ENCODE measurements at places on chromosomes 6 and 20. TPM values are rescaled to one million over a fixed set of nuclear protein-coding genes. Genes with fewer than 3 reads are reported as not detected.

The MATN4 gene
- total RNA-seq = 1.5 TPM

The ETV7 gene
- 0.54 TPM for total RNA-seq

The C20orf144 gene
- 0.26 TPM for total RNA-seq

The MAP7 gene
- total RNA-seq = 1.1 TPM

The DUSP15 gene
- not detected for total RNA-seq

The CRISP3 gene
- not detected for total RNA-seq

The HLA-DRB1 gene
- 14.2 TPM for total RNA-seq

The RIPOR3 gene
- not detected for total RNA-seq

The ULBP3 gene
- 0.57 TPM for total RNA-seq

The SYS1 gene
- 24.4 TPM for total RNA-seq

DNA sequence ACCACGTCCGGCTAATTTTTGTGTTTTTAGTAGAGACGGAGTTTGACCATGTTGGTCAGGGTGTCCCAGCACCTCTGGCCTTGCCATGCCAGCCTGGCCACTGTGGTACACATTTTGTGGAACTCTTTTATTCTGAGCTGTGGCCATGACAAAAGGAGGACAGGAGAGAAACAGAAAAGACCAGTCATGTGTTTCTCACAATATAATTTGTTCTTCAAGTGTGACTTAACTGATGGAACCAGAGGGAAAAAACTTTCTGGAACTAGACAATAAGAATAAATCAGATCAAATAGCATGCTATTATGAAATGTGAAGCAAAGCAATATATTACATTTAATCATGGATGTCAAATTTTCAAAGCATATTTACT lies 4.2 kb upstream of the RNASET2 start:
- no peak overlapping the region for H3K4me3 ChIP-seq
- no peak for DNase-seq
- peak overlapping the region; percentile 98 for H3K27ac ChIP-seq

DNA sequence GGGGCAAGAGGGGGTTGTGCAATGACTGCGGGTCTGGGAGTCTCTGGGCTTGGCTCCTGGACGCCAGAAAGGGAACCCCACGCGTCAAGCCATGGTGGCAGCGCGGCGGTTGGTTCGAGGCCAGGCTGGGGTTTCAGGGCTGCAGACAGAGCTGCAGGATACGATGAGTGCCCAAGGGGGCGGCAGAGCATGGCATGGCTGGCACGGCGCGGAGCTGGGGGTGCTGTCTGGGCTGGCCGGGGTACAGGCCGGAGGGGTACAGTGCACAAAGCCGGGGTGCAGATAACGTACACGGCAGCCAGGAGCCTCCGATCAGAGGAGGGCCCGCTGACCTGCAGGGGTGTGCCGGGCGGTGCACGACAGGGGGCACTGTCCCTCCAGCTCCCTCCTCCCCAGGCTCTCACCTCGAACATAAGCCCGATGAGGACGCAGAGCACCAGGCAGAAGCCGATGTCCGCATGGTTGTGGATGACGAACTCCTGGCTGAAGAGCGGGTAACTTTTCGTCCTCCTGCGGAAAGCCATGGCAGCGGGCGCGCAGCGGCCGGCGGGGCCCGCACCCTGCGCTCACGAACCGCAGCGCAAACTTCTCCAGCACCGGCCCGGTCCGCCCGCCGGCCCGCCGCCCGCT lies 353 bp downstream of the TRAM2 start:
- no peak for DNase-seq
- peak overlapping the region; percentile 81 for H3K4me3 ChIP-seq
- peaks cover 12% of the 10 kb centered on the region for H3K27me3 ChIP-seq

- H3K4me3 ChIP-seq = no peak overlapping the region
- H3K4me1 ChIP-seq = no peaks in the 10 kb centered on the region
- H3K27me3 ChIP-seq = peaks cover 50% of the 10 kb centered on the region
- no peak overlapping the region for H3K27ac ChIP-seq
- DNase-seq = no peak
- no peaks in the 10 kb centered on the region for H3K36me3 ChIP-seq
Measured at GRCh38 chr6:57040011-57040410, 6.5 kb upstream of the KIAA1586 start.

- peak overlapping the region; percentile 61 for H3K4me3 ChIP-seq
- DNase-seq = peak; percentile 74
- H3K36me3 ChIP-seq = no peaks in the 10 kb centered on the region
- H3K4me1 ChIP-seq = peaks cover 7% of the 10 kb centered on the region
- H3K27ac ChIP-seq = no peak overlapping the region
- peaks cover 22% of the 10 kb centered on the region for H3K27me3 ChIP-seq
Measured at GRCh38 chr6:31042806-31043205, 32.5 kb downstream of the MUC22 start.

DNA sequence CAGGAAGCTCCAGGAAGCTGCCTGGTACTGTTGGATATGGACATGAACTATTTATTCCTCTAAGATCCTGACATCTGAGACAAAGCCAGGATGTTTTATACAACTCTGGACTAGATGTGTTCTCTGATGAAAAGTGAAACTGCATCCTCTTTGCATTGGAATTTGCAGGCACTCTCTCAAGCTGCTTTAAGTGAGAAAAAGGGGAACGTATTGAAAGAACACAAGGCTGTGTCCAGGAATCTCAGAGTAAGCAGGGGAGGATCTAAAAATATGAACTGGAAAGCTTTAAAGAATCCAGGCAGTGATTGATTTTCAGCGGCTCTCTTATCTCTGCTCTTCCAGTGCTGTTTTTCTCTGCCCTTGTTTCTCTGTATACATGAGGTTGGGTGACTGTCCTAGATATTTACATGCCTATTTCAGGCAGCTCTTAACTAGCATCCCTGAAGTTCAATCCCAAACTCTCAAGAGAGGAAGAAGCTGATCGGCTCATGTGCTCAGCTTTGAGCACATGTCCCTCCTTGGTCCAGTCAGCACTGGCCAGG lies 193.8 kb downstream of the PLCB4 start:
- H3K36me3 ChIP-seq = no peaks in the 10 kb centered on the region
- DNase-seq = no peak
- no peaks in the 10 kb centered on the region for H3K27me3 ChIP-seq
- no peak overlapping the region for H3K4me3 ChIP-seq

DNA sequence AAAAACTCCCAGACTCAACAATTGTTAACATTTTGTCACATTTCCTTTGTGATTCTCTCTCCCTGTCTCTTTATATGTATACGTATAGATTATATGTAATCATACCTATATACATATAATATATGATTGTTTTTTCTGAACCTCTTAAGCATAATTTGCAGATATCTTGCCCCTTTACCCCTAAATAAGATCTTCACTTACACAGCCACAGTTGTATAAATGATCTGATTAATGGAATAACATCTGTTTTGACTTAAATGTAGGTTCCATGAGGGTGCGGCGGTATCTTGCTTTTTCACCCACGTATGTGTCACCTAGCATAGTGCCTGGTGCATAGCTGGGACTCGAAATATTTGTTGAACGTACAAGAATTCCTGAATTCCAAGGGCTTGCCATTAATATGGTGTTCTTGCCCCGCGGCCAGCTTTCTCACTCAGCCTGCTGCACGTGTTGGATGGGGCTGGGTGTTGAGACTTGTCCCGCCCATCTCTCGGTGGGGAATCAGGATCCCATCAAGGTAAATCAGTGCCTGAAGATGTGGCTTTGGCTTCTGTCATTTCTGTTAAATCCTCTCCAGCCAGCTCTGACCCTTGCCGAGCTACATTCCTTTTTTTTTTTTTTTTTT lies 10.4 kb upstream of the MANBAL start:
- peaks cover 5% of the 10 kb centered on the region for H3K27me3 ChIP-seq
- peaks cover 4% of the 10 kb centered on the region for H3K4me1 ChIP-seq
- H3K36me3 ChIP-seq = no peaks in the 10 kb centered on the region
- no peak overlapping the region for H3K4me3 ChIP-seq

GRCh38 chr6:73937805-73938204 lies 241.8 kb downstream of the CD109 start:
- H3K4me3 ChIP-seq = no peak overlapping the region
- peaks cover 3% of the 10 kb centered on the region for H3K27me3 ChIP-seq
- no peak overlapping the region for H3K27ac ChIP-seq
- no peak for DNase-seq
- no peaks in the 10 kb centered on the region for H3K36me3 ChIP-seq

- H3K4me3 ChIP-seq = no peak overlapping the region
- no peaks in the 10 kb centered on the region for H3K36me3 ChIP-seq
- H3K27me3 ChIP-seq = peaks cover 6% of the 10 kb centered on the region
- no peak for DNase-seq
- H3K27ac ChIP-seq = no peak overlapping the region
Measured at GRCh38 chr6:105097288-105097687, 82.5 kb downstream of the POPDC3 start.

DNA sequence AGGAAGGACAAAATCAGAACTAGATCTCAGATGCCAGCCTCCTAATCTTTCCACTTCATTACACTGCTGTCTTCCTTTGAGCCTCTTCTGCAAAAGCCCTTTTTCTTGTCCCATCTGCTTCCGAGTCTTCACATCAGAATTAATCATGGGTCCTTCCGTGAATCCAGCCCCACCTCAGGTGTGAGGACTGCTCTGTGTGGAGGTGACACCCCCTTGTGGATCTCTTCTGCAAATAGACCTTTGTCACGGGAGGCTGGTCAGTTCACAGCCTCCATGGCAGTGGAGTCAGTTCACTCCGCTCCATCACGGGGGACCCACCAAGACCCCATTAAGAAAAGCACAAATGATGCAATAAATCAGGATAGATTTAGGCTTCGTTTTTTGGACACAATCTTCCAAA lies 171.1 kb downstream of the ADAT2 start:
- H3K4me1 ChIP-seq = peaks cover 13% of the 10 kb centered on the region
- H3K36me3 ChIP-seq = no peaks in the 10 kb centered on the region
- no peak overlapping the region for H3K27ac ChIP-seq
- no peaks in the 10 kb centered on the region for H3K27me3 ChIP-seq
- DNase-seq = no peak

DNA sequence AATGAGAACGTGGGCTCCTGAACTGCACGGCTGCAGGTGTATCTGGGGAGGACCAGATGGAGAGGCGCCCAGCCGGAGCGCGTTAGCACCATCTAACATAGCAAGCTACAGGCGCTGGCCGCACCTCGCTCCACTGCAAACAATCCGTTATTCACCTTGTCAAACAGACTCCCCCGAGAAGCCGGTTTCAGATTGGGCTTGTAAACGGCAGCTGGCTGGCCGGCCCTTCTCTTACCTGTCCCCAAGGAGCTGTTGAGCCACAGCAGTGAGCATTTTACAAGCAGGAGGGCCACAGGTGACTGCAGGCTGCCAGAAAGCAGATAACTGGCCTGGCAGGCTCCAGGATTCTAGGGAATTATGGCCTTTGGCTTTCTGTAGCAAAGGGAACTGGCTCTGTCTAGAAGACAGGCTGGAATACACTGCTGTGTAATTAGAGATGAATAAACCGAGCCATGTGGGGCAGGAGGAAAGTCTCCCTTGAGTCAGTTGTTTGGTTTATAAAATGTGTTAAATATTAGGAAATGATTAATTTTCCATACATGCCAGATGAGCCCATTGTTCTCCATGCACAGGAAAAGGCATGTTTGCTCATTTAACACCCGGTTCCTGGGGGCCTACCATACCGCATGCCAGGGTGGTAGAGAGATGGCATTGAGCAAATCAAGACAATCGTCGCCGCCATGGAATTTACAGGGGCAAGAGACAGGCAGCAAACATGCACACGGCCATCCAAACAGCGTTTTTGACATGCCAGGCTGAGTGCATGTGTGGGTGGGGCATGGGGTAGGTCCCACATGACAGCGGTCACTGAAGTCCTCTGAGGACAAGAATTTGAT lies 159.3 kb downstream of the NFATC2 start:
- H3K27ac ChIP-seq = peak overlapping the region; percentile 67
- peaks cover 41% of the 10 kb centered on the region for H3K36me3 ChIP-seq
- DNase-seq = no peak

- no peaks in the 10 kb centered on the region for H3K4me1 ChIP-seq
- no peaks in the 10 kb centered on the region for H3K27me3 ChIP-seq
- no peak overlapping the region for H3K27ac ChIP-seq
- DNase-seq = no peak
- no peak overlapping the region for H3K4me3 ChIP-seq
Measured at GRCh38 chr6:168730931-168731716, 290.1 kb downstream of the SMOC2 start.

GRCh38 chr20:3084283-3084985 lies at the start of gene AVP:
TSS of gene AVP (minus strand) at chr20:3084724. CDS start at chr20:3084674, 50 bp downstream.
- H3K27ac ChIP-seq = no peak within 1 kb of the TSS
- DNase-seq = no peak
- peaks cover 56% of the 10 kb centered on the region for H3K27me3 ChIP-seq
- H3K4me1 ChIP-seq = peaks cover 6% of the 10 kb centered on the region

DNA sequence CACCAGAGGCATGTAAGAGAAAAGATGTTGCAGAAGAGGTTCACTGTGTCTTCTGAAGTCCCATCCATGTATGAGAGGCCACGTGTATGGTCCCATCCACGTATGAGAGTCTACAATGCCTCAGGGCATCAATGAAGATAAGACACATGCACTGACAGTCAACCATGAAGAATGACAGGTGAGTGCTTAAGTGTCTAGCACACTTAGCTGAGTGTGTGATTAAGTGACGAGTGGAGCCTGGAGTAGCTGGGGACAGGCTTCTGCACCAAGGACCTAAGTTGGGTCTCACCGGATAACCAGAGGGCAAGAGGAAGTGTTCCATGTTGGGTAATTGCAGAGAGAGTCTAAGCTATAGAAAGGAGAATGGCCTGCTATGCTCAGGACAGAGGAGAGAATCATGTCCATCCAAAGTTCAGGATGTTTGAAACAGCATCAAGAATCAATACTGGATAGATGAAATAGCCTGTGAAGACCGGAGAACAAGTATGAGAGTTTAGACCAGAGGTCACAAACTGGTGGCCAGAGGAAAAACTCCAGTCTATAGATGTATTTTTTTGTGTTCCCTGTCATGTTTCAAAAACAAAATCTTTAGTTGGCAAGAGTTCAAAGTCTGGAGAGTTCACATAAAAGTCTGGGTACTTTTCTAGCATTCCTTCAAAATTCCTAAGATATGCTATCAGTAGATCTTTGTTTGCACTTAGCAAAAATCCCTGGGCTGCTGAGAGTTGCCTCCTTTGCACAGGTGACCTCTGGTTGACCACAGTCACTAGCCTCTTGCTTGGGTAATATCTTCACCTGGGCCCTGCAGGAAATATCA lies 165.8 kb downstream of the KIF16B start:
- no peaks in the 10 kb centered on the region for H3K4me1 ChIP-seq
- H3K27ac ChIP-seq = no peak overlapping the region
- DNase-seq = no peak
- no peak overlapping the region for H3K4me3 ChIP-seq
- H3K36me3 ChIP-seq = peaks cover 4% of the 10 kb centered on the region

DNA sequence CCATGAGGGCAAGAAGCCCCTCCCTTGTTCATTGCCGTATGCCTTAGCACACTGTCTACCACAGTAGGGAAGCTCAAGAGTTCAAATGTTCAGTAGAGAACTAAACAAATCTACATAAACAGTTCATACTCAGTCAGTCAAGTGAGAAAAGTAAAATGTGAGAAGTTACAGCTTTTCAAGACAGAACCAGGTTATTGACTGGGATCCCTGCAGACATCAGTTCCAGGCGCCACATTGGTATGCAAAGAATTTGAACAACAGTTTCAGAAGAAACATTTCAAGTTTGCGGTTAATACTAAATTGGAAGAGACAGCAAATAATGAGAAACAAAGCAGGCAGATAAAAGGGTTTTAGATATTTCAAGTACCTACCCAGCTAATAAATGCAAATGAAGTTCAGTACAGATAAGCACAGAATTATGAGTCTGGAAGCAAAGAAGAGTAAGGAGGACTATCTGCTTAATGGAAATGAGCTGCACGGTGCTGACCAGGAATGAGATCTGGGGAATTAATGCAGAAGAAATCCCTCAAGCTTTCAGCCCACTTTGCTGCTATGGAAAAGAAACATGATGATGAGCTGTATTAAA lies 246.2 kb downstream of the HACE1 start:
- no peaks in the 10 kb centered on the region for H3K36me3 ChIP-seq
- no peak overlapping the region for H3K4me3 ChIP-seq
- DNase-seq = no peak
- peaks cover 8% of the 10 kb centered on the region for H3K27me3 ChIP-seq

All from activated CD4-positive, alpha-beta T cell treated with anti-CD3 and anti-CD28 coated beads, Interleukin-2, amount 10 ng/mL, durations not matched to agents 24 days and 14 days (primary cell).